ENCODE measurements at places on chromosomes 2 and 18.

GRCh38 chr2:82023710-82024109 lies 1719.2 kb upstream of the LRRTM1 start:
- DNase-seq, result no peak

DNA sequence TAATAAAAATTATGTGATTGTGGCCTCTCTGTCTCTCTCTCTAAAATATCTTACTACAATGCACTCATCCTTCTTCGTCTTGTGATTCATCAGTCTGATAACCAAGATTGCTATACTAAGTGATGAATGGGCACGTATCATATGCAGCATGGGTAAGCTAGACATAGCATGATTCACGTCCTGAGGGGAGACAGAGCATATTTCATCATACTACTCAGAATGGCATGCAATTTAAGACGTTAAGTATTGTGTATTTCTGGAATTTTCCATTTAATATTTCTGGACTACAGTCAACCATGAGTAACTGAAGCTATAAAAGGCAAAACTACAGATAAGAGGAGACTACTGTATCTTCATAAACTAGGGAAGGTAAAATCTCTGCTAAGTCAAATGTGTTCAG lies 97.0 kb upstream of the CD226 start:
- DNase-seq, result no peak

- no peak for DNase-seq
These were observed at the start of gene LIMS2 for GRCh38 chr2:127675331-127676261. LIMS2 (minus strand) TSS chr2:127675530; CDS start chr2:127675024, 506 bp downstream.

DNA sequence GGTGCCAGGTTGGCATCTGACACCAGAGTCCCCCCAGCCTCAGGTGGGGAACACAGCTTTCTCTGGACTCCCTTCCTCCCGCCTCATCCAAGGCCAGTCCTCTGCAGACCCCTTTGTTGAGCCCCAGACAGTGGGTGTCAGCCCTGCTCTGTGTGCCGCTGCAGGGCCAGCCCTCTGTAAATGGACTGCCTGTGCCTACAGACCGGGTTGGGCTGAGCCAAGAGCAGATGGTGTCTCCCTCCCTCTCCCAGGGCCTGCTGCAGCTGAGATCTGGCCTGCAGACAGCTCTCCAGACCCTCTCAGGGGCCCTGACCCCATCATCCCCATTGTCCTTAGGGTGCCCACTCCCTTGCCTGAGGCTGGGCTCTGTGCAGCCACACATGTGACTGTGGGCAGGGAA lies 160.8 kb downstream of the KLHL29 start:
- DNase-seq, result no peak

- no peak for DNase-seq
These were observed 9.1 kb downstream of the EPG5 start for GRCh38 chr18:45958027-45958426.

GRCh38 chr2:165969227-165969626 lies 15.7 kb upstream of the TTC21B start:
- no peak for DNase-seq

DNA sequence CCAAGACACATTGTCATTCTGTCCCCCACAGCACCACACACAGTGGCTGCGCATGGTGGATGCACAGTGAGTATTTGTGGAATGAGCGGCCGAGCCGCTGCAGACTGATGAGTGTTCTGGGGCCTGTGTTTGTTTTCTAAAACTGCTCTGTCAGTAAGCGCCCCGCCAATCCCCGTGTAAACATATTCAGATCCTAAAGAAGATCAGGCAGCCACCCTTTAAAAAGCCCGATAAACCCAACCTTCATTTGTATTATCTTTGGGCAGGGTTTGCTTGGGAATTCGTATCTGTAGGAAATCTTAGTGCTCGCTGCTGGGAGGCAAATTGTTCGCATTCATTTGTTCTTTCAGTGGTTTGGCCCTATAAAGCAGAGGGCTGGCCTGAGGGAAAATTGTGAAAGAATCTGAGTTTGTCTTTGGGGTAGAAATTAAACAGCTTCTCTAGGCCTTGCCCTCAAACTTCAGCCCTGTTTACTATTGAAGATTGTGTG lies 68.6 kb downstream of the TGOLN2 start:
- no peak for DNase-seq

DNA sequence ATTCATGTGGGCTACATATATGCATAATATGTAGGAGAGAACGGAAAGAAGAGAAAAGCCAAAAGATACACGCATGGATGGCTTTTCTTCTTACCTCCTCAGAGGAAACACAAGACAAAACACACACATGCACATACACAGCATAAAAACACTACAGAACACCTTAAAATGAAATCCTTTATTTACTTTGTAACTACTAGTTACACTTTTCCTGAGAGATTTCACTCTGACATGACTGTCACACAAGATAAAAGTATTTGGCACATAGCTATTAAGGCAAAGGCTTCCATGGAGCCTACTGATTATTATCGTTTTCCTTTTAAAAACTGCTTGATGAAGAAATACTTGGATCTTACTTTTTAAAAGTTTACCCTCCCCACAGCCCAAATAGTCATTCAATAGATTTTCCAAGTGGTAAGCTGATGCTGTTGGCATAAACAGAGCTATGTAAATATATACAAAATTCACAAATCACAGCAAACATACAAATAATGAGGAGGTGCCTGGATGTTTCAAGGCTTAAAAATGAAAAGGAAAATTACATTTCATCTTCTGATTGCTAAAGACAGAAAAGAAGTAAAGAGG lies 8.6 kb downstream of the ZEB2 start:
- DNase-seq, result no peak

DNA sequence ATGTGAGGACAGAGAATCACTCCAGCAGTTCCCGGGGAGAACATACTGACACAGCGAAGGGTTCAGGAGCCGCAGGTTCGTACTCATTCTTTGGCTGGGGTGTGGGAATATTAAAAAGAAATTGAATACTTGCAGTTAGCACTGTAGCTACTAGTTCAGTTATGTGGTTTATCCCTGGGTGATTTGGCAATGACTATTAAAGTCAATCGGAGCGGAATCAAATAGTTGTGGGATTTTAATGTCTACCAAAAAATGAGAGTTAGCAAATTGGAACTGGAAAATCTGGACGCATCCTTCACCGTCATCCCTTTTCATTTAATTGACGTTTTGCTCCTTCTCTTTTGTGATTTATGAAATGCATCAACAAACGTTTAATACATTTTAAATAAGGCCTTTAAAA lies 50.8 kb downstream of the GBX2 start:
- no peak for DNase-seq

DNA sequence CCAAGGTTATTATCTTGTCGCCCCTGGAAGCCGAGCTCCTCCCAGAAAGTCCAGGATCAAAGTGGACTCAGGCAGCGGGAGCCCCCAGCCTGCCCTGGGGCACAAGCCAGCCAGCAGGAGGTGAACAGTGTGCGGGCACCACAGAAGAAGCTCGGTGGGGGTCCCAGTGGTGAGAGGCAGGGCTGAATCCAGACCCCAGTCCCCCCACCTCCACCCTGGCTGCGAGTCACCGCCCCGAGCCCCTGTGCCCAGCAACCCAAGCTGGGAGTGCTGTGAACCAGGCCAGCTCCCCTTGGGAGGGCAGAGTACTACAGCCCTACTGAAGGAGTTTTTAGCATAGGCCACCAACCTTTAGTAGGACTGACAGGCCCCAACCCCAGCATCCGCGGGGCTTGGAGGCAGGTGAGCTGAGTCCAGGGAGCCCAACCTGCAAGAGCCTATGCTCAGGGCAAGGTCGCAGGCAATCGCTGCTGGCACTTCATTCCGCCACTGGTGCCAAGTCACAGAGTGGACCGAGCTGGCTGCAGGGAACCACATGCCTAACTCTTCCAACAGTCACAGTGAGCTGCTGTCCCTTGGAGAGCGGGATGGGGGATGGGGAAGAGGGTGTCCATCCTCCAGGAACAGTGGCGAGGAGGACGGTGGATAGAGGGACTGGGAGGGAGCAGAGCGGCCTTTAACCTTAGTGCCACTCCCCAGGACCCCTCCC lies 3.0 kb downstream of the PIEZO2 start:
- no peak for DNase-seq

DNA sequence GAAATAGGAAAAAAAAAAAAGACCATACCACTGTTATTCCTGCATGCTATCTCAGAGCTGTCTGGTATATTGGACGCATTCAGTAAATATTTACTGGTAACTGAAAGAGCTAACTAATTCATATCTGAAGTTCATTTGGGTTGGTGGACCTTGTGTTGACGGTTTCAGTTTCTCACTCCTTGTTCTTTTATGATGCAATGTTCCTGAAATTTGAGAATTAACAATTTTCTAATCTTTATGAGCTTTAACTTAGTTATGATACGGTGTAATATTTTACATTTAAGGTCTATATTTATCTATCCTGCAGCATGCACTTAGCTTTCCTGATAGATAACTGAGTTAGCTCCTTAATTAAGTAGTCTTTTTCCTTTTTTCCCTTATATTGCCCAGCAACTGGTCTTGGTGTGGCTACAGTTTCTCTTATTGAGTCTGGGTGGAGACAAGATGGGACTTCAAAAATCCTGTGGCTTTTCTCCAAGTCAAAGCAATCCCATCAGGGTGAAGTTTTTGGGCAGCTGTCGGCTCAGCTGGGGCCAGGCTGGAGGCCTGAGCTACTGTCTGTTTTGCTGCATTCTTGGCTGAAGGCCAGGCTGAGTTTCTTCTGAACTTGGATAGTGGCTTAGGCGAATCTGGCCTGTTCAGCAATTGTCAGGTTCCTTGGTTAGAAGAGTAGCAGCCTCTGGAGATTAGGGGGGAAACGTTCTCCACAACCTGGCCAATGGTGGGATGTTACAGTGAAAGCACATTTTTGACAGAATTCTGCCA lies 78.4 kb upstream of the MEX3C start:
- DNase-seq, result no peak

DNA sequence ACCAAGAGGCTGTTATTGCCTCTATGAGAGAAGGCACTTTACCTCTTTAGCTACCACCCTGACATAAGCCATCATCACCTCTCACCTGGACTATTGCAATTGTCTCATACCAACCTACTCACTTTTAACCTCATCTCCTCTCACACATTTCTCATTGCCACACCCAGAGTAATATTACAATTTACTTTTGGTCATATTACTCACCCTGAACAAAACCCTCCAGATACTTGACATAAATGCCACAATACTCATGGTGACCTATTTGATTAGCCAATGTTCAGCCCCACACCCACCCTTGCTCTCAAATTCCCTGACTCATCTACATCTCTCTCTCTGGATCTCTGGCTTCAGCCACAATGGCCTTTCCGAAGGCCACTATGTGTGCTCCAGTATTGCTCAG lies 90.9 kb upstream of the CDH7 start:
- no peak for DNase-seq

DNA sequence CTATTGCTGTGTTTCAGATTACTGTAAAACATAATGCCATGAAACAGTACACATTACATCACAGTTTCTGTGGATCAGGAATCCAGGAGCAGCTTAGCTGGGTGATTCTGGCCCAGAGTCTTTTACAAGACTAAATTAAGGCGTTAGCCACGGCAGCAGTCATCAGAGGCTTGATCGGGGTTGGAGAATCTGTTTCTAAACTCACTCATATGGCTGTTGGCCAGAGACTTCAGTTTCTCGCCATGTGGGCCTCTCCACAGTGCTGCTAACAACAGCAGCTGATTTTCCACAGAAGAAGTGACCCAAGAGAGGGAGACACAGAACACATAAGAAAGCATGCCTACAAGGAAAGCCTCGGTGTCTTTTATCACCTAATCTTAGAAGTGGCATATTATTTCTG lies 89.2 kb upstream of the MYO3B start:
- no peak for DNase-seq

GRCh38 chr18:80232710-80233109 lies 14.6 kb downstream of the PARD6G start:
- DNase-seq, result no peak

All from memory B cell (primary cell).